NCI-H1048 (cell line): ENCODE measurements at places on chromosomes 5 and 9.

DNA sequence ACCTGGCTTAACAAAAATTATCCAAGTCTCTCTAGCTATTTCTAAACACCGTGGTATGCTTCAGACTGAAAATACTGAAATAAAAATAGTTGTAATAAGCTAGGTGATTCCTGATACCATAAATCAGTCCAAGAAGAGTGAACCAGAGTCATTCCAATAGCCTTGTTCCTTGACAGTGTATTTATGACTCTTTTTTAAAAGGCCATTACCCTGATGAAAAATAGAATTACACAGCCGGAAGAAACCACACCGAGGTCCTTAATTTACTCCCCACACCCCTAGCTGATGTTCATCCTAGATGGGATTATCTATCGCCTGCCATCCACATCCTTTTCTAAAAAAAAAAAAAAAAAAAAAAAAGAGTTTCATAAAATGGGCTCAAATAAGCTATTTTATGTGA is 457.6 kb upstream of the GRAMD2B start:
- DNase-seq: no peak

DNA sequence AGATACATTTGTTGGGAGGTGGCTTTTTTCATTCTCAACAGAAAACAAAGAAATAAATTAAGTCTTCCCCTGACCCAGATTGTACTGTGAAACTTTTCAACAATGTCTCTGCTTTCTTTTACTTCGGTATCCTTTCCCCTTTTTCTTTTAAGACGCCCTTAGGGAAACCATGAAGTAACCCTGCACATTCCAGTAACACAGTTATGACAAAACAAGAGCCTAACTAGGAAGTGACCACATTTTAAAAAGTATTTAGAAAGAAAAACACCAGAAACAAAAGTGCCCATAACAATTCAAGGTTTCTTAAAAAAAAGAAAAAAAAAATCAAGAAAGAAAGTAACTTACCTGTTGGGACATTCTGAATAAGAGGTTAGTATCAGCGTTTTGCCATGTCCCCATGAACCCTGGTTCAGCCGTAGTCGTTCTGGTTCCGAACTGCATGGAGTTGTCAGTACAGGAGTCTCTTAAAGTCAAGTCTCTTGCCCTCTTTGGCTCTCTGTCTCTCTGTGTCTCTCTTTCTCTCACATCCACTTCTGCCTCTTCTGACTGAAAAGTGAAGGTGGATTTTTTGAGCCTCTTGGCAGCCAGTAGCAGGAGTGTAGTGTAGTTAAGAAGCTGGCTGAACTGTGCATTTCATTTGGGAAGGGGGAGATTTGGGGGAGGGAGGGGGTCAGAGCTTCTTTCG is 142.9 kb downstream of the BNC2 start:
- no peak for DNase-seq

- no peak for DNase-seq
These were observed 118.7 kb downstream of the LPAR1 start for GRCh38 chr9:110919609-110920008.

DNA sequence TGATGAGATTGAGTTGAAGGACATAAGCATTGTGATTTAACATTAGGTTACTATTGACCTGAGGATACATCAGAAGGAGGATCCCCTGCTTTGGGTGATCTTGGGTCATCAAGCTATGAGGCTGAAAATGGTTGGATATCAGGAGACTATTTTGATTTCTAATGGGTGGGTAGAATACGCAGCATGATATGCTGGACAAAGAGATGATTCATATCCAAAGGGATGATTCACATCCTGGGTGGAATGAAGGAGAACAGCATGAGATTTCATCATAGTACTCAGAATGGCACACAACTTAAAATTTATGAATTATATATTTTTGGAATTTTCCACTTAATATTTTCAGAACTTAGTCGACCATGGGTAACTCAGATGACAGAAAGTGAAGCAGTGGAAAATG is 1759.5 kb upstream of the C9orf72 start:
- no peak for DNase-seq

- DNase-seq: no peak
These were observed 25.1 kb downstream of the PAEP start for GRCh38 chr9:135586601-135587109.

DNA sequence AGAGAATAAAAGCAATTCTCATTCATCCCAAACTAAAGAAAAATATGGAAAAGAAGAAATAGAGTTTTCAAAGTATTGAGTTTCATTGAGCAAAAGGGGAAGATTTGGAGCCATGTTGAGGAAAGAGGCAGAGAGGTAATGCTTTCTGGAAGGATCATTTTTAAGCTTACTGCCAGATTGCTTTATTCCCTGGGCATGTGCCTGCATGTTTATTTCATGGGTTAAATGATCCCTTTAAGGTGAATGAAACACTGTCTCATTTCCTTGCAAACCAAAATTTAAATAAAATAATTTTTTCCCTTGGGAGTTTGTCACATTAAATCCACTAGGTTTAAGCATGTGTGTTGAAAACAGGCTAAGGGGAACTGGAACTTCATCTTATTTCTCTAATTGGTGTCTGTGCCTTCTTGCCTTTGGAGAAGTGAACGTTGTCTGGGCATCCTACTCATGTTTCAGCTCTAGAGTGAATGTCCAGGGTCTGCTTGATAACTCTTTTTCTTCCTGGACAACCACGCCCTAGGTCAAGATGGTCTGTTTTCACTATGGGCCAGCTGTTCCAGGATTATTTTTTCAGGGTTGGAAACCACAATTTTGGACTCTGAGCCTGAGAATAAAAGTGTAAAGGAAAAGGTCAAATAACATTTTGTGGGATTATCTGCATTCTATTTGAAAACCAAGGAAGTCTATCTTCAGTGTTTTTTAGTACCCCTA is 114.1 kb upstream of the ELL2 start:
- DNase-seq: no peak

- no peak for DNase-seq
These were observed 99.0 kb downstream of the RALGPS1 start for GRCh38 chr9:127013597-127013996.

DNA sequence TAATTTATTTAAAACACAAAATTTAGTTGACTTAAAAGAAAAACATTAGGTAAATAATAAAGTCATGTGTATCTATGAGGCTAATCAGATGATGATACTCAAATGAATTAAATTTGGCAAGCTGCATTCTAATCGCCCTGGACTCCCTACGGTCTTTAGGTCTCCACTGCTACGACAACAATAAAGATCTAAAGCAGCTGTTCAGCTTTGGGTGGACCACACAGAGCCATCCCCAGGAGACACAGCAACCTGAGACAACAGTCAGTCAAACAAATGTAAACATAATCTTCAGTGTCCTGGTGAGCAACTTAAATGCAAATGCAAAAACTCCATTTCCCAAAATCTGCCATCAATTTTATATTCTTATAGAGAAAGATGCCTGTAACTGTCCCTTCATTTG is 65.5 kb downstream of the MCTP1 start:
- no peak for DNase-seq

DNA sequence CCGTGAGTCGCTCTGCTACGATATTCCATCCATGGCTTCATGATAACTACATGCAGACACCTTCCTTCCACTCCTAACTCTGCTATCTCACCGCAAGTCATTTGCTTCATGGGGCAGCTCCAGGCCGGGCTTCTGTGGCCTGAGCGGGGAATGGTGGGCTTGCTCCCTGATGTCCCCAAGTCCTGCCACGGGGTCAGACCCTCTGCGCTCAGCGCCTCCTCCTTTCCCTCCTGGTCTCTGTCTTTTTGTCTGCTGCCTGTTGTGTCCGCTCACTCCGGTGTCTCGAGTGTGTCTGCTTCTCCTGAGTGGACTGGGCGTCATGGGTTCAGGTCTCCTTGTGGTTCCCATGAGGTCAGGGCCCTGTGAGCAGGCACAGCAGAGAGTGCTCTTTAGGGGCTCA is 139.6 kb downstream of the CACNA1B start:
- no peak for DNase-seq

DNA sequence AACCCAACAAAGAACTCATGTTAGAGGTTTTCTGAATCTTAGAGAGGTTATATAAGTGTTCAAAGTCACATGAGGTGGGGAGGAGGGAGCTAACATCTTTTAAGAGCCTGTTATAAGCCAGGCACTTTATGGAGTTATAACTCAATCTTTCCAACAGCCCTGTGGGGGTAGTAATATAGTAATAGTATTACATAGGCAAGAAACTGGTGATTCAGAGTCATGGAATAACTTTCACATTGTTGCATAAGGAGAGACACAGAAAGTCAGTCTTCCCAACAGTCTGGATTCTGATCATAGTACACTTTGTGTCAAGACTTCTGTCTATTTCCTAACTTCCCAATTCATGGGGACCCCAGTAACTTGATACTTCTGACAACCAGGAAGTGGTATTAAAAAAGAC is 89.2 kb downstream of the ACER2 start:
- no peak for DNase-seq

DNA sequence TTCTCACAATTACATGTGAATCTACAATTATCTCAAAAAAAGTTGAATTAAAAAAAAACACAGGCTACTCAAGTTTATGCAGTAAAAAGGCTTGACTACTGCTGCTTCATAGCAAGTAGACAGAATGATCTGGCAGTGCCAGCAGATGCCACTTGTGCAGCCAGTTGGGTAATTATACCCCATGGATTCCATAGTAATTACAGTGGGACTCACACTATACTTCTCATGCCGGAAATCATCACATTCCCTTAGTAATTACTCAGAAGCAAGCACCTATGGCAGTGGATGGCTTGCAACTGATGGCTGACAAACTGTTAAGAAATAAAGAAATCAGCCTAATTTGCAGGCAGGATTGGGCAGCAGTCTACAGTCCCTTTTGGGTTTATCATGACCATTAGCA is 463.2 kb upstream of the KLF4 start:
- DNase-seq: no peak
